ENCODE measurements at places on chromosomes 13 and 19. TPM values are rescaled to one million over a fixed set of nuclear protein-coding genes. Genes with fewer than 3 reads are reported as not detected.

DNA sequence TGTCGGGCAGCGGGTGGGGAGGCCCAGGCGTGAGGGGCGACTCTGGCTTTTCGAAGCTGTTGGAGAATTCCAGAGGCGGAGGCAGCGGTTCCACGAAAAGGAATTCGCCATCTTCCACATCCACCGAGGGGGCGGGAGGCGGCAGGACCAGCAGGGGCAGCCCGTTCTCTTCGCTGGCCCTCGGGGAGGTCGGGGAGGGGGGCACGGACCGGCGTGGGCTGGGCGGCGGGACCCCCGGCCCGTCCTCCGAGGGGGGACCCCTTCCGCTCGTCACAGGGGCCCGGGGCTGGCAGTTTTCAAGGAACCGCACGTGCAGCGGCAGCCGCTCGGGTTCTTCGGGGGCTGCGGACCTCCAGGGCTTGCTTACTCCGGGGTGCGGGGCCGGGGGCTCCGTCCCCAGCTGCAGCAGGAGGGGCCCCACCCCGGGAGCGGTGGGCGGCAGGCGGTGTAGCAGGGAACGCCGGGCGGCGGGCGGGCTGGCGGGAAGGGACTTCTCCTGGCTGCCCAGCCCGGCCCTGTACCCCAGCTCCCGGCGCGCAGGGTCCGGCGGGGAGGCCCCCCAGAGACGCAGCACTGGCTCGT, 18.0 kb downstream of the C19orf81 start:
- no peak for DNase-seq

ZNF345 gene
- 14.0 TPM for polyA plus RNA-seq

DNA sequence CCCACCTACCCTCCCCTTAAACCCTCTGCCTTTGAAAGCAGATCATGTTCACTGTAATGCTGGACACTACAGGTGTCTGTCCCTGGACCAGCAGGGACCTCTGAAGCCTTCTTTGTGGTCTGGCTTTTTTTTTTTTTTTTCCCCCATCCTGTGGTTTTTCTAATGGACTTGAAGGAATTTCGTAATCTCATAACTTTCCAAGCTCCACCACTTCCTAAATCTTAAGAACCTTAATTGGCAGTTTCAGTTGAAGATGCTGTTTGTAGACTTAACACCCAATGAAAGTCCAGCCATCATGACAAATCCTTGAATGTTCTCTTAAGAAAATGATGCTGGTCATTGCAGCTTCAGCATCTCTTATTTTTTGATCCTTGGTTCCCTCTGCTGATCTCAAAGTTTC, 45.0 kb upstream of the LRCH1 start:
- DNase-seq: no peak

DNA sequence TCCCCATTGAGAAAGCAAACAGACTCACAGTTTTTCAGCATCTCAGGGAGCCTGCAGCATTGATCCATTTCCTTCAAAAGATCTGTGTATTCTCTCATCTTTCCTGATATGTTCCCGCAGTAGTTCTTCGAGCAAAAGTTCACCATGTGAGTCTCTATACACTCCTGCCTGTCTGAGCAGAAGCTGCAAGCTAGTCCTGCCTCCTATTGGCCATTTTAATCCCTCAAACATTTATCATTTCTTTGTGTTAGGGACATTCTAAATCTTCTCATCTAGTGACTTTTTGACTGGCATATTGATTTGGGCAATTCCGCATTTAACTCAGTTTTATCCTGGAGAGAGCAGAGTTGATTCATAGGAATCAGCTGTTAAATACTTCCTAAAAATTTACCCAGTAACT, 660.4 kb upstream of the KLF12 start:
- no peak for DNase-seq

DNA sequence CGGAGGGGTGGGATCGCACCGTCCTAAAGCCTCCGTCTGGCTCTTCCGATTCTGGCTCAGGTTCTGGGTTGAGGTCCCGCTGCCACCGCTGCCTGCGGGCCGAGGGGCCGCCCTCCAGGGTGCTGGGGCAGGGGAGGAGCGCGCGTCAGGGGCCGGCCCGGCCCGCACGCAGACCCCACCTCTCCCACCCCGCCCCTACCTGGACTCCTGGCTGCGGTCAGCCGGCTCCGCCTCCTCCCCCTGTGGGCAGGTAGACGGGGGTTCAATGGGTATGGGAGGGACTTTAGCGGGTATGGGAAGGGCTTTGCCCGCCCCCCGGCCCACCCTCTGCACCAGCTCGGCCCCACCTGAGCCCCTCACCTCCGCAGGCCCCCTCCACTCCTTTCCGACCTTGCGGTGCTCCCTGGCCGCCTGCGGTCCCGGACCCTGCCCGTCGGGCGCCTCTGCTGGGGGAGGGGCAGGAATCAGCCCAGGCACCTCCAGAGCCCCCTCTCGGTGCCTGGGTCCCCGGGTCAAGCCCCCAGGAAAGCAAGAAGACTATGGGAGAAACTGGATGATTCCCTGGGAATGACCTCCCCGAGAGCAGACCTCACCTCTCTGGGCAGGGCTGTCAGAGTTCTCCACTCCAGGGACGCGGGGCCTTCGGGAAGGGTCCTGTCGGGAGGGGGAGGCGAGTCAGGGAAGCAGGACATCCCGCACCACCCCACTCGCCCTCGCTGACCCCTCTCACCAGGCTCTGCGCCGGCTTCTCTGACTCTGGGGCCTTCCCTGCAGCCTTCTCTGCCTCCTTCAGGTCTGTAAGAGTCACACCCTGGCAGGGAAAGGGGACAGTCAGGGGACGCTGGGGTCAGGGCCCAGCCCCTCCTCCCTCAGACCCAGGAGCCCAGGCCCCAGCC, 17.0 kb downstream of the EPS8L1 start:
- no peak for DNase-seq

DNA sequence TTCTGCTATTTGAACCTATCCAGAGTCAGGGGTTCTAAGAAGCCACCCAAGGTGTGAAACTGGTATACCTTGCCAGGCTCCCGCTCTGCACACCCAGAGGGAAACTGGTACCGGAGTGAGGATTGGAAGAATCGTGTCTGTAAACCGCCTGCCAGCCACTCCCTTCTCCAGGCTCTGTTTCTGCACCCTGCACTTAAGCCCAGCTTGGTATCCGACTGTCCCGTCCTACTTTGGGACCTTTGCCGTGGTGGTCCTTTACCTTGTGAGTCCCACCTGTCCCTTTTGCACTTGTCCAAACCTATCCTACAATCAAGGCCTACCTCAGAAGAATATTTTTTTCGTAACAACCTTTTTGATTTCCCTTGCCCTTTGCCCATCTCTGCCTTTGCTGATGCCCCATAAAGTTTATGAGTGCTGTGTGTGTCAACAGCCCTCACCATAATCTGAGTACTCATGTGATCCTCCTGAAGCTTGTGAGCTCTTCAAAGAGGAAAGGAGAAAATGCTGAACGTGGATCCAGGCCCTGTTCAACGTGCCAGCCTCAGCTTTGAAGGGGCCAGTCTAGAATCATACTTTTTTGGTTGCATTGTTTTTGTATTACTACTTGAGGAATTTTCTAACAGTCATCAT, 44.7 kb downstream of the GARRE1 start:
- no peak for DNase-seq

Data from right renal pelvis (tissue), 4 donors.